ENCODE measurements at places on chromosomes 1 and 21.

DNA sequence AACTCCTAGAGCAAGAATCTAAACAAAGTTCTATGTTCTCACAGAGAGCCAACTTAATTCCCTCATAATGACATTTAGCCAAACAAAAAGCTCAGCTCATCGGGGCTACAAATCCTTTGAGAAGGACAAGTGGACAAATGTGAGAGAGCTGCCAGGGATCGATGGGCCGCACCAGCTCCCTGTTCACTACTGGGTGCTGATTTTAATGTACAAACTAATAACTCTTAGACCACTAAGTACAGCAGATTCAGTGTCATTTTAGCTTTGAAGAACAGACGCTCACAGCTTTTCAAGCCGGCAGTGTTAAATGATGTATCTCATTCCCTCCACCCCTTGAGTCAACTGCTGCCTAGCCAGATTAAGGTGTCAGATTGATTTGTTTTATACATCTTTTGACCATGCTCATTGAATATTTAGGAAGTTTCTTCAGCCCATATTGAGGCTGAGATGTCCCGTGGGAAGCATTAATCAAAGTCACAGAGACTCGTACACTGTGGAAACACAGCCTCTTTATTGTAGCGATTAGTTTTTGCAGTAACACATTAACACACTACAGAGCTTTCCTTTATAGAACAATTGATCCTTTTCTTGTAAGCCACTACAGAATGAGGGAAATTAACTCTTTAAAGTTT lies 21.1 kb downstream of the PROX1 start:
- no peak for DNase-seq

DNA sequence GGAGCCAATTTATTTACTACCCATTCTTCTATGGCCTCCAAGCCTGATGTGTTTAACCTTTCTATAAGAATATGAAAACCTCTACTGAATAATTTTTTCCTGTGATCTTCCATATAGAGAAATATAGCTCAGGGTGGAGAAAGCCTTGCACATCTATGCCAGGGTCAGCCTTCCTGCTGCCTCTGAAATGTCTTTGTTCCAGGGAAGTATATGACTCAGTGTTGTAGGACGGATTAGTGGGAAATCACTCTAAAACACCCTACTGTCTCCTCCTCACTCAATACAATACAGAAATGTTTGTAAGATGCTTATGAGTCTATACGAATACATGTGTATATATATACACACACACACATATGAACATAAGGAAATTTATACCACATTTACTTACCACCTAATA lies 1044.9 kb downstream of the BRINP3 start:
- no peak for DNase-seq

- DNase-seq, result no peak
Measured at GRCh38 chr1:183792300-183792699, 12.6 kb upstream of the RGL1 start.

DNA sequence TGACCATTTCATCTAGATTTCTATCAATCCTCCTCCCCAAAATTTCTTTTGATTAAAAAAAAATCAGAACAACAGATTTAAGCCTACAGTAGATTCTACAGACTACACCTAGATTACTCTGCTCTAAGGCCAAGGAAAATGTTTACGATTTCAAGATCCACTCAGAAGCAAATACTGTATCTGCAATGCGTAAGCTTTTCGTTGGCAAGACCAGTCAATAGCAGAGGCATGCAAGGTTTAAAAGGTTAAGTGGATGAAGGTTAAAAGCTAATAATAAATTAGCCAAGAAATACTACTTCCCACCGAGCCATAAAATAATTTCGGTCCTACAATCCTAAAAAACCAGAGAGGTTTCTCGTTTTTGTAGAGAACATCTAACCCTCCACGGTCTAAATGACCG lies 1.3 kb downstream of the CLSTN1 start:
- DNase-seq, result no peak

- DNase-seq, result peak; percentile 26
Measured at GRCh38 chr1:176559878-176560277, 96.9 kb downstream of the PAPPA2 start.

DNA sequence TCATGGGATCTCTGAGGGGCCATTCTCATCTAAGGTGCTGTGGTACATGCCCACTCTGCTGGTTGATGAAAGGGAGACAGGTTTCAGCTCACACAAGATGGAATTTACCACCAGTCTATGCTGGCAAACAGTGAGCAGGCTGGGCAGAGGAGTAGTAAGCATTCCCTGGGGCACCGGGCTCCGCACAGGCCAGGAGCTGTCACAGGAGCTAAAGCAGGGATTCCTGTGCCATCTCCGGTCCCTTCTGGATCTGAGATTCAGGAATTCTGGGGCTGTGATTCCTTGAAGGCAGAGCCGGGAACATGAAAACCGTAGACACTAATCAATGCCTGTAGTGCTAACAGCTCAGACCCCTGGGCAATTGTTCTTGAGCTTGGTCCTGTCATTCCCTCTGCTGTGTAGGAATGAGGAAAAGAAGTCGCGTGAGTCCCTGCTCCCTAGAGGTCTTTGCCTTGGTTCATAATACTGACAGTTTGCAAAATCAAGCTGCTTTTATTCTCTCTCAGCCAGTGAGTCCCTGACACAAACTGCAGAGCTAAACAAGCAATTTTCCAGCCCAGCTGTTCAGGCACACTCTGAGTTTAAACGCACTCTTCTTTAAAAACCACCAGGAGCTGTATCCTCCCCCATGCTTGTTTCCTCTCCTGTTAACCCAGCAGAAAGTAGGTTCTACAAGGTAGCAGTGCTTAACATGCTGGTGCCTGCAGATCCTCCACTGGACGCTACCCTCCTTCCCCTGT lies 52.5 kb downstream of the MDM4 start:
- no peak for DNase-seq

DNA sequence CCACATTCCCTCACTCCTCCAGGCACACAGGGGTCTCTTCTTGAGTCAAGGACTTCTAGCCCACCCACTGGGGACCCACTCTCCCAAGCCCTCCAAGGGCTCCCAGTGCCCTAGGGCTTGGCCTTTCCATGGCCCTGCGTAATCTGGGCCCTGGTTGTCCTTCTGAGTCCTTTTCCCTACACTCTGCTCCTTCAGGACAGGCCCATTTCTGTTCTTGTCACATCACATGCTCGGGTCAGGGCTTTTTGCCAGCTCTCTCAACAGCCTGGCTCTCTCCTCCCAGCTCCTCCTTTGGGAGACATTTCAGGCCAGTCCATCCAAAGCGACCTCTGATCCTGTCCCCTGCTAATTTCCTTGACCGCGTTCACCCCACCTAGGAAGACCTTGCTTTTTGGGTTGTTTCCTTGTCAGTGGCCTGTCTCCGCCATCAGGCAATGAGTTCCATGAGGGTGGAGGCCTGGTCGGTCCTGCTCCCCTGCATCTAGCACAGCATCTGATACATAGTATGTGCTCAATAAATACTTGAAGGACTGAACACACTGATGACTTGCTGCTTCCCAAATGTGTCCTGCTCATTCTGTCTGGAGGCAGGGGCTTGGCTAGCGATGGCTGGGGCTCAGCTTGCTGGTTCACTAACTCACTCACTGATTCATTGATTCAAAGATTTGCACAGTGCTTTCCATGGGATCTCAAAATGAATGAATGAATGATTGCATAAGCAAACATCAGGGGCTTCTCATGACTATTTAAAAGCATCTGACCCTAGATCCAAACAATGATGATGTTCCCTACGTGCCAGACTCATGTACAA lies 44.8 kb downstream of the DHRS3 start:
- DNase-seq, result no peak

DNA sequence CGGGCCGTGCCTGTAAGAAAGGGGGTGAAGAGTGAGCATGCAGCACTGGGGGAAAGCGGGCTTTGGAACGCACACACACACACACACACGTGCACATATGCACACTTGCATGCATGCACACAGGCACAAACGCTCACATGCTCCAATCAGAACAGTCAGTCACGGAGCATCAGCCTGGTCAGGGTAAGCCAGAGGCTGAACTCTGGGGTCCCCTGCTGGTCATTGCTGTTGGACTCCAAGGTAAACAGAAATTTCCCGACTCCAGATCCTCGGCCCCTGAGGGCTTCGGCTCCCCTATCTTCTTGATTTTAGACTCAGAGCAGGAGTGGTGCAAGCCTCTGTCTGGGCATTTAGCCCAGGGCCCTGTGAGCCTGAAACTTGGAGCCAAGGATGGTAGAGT lies 54.2 kb downstream of the SYT2 start:
- no peak for DNase-seq

DNA sequence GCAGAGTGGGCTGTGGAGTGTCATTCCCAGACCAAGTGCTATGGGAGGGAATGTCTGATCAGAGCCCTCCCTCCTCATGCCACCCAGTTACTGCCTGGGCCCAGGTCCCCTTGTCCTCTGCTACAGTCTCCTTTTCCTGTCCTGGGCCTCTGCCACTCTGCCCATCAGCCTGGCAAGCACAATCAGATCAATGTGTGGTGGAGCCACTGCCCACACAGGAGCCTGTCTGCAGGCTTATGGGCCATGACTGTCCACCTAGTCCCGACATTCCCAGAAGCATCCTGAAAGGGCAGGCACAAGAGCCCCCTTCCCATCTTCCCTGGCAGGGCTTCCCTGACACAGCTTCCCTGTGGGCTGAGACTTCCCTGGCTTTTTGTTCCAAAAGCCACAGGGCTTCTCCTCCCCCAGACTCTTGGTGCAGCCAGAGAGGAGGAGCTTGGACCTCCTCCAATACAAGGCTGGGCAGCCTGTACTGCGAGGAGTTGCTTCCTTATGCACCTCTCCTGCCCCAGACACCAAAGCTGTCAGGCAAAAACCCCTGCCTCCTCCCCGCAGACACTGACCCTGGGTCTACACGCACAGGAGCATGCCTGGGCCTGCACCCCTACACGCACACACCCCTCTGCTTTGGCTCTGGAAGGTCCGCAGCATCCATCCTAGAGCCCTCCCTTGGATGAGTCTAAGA lies 29.2 kb upstream of the CNTN2 start:
- DNase-seq, result no peak

- no peak for DNase-seq
Measured at GRCh38 chr1:86788300-86789206, 84.2 kb downstream of the SH3GLB1 start.

GRCh38 chr21:15713412-15713811 lies 16.4 kb upstream of the USP25 start:
- no peak for DNase-seq

DNA sequence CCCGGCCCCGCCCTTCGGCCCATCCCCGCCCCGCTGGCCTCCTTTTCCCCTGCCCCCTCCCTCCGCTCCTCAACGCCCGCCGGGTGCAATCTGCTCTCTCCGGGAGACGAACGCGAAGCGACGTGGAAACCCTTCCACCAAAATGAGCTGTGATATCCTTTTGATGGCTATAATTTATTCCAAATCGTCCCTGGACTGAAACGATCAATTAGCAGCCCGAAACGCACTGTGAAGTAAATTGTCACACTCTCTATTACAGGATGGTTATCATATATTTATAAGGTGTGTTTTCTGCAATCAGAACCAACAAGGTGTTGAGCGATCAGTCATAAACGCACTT lies 134.6 kb upstream of the BARHL2 start:
- DNase-seq, result peak; percentile 44

DNA sequence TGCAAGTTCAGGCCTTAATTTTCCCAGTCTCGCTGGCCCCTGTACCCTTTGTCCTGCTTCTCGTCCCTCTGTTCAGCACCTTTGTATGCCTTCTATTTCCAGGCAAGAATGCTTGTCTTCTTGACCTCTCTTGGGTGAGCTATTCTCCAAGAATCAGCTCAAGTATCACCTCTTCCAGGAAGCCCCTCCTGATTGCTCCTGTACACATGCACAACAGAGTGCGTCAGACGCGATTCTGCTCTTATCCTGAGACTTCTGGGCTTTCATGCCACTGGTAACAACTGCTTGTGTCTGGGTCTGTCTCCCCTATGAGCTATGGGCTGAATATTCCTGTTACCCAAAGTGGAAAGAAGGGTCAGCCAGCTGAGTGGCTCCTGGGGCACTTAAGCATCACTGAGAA lies 170.8 kb downstream of the GRIK3 start:
- no peak for DNase-seq

DNA sequence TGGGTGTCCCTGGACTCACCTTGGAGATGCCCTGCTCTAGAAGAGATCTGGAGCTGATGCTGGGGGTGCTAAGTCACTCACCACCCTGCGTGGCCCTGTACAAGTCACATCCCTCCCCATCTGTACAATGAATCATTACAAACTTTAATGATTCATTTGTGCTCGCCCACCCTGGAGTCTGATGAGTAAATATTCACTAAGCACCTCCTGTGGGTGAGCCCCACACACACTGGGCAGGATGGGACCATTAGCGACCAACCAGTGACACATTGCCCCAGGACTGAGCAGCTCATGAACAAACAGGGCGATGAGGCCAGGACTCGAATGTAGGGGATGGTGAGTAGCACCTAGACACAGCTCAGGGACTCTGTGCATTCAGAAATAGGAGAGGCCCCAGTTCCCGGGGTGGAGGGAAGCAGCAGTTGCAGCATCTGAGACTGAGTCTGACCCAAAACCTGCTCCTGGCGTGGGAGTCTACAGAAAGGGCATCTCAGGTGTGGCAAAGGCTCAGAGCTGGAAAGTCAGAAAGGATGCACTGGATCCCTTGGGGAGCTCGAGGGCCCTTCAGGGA lies 18.1 kb upstream of the PDZK1IP1 start:
- no peak for DNase-seq
